H9 (cell line): ENCODE measurements at places on chromosomes 1 and 21. TPM values are rescaled to one million over a fixed set of nuclear protein-coding genes. Genes with fewer than 3 reads are reported as not detected.
A peak's percentile ranks its signal among the peaks of the same experiment; 100 is the strongest.

GRCh38 chr1:11237356-11237755 lies 25.0 kb downstream of the MTOR start:
- DNase-seq = no peak

Gene AMY1A
- total RNA-seq = not detected in 2 replicates

- DNase-seq = no peak
These were observed 39.5 kb downstream of the RGS8 start for GRCh38 chr1:182644886-182645285.

DNA sequence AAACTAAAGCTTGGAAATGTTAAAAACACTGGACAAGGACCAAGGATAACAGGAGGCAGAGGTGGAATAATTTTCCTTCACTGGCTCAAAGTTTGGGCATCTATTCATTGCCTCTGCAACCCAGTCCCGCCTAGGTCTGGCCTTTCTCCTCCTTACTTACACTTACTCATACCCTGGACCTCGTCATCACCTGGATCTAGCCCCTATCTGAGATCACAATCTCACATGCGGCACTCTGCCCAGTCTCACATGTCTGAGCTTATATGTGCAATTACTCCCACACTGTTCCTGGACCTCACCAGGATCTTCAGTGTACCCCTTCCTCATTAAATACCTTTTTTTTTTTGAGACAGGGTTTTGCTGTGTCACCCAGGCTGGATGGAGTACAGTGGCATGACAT lies 37.6 kb downstream of the NVL start:
- DNase-seq = no peak

DNA sequence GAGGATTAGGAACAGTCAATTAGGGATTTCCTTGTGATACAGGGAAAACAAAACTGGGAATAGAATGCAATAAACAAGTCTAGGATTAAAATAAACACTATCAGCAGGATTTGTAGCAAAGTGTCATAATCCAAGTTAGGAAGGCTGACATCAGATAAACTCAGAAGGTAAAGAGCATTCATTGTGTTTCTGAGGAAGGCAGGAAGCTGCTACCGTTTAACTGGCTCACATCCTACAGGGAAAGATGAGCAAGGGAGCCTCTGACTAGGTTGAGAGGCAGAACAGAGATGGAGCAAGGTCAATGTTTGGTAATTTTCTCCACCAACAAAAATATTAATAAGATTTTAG lies 124.7 kb downstream of the POU2F1 start:
- DNase-seq = no peak

Gene FMN2
- 0.59 and 0.61 TPM in 2 replicates for total RNA-seq

- DNase-seq = peak; percentile 80
These were observed 483.9 kb downstream of the DISC1 start for GRCh38 chr1:232110281-232111090.

Gene CLCA4
- total RNA-seq = not detected in 2 replicates

GRCh38 chr21:21162786-21163185 lies 164.6 kb downstream of the NCAM2 start:
- no peak for DNase-seq

Gene JAM2
- 2.0 and 2.6 TPM in 2 replicates for total RNA-seq

DNA sequence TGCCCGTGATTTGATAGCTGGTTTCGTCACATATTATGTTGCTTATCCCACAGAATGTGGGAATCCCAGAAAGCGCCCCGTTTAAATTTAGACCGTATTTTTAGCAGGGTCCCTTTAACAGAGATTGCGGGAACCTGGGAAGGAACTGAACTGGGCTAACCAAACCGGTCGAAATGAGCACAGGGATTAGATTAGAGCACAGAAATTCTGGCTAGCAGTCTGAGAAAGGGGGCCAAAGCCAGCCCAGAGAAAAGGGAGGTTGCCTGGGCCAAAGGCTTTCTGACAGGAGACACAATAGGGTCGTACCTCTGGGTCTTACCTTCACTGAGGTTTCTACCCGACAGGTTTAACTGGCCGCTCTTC lies 327 bp downstream of the LRRC40 start:
- no peak for DNase-seq
